ENCODE measurements at places on chromosomes 1 and 21.

- no peak overlapping the region for H3K27ac ChIP-seq
- no peaks in the 10 kb centered on the region for H3K27me3 ChIP-seq
- peaks cover 8% of the 10 kb centered on the region for H3K4me1 ChIP-seq
- H3K36me3 ChIP-seq: no peaks in the 10 kb centered on the region
Observed at GRCh38 chr1:94953746-94954145, 26.8 kb upstream of the CNN3 start.

DNA sequence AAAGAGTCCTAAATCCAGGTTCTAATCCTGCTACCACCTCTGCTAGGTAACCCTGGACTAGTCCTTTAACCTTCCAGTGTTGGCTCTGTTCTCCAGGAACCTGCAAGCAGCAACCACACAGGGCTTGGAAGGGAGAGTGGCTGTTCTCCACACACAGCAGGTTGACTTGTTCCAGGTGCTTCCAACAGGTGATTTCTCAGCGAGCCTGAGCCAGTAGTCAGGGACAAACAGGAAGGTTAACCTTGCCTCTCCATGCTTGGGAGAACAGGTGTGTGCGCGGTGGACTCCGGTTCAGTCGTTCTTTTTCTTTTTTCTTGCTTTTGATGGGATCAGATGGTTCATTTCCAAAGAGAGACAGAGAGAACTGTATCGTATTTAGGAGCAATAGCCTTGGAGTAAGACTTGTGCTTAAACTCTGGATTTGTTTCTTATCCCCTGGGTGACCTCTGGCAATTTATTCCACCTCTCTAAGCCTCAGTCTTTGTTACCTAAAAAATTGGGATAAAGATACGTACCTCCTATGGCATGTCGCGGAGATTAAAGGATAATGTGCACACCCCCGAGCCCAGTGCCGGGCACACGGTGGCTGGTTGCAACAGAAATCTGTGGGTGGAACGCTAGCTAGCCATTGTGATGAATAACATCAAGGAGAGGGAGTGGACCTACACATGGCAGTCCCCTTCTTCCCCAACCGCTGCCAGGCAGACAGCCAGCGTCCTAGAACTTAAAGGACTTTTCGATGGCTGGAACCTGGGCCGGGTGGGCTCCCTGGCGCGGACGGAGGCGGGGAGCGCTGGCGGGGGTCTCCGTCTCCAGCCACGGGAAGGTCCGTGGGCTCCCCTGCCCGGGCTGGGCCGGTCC is 583 bp upstream of the CACHD1 start:
- no peak for DNase-seq
- H3K4me1 ChIP-seq: peaks cover 2% of the 10 kb centered on the region
- H3K4me3 ChIP-seq: peak overlapping the region; percentile 89
- H3K36me3 ChIP-seq: no peaks in the 10 kb centered on the region
- no peaks in the 10 kb centered on the region for H3K27me3 ChIP-seq
- H3K27ac ChIP-seq: peak overlapping the region; percentile 72

GRCh38 chr21:37224861-37225839 is 42.0 kb downstream of the VPS26C start:
- H3K4me1 ChIP-seq: peaks cover 2% of the 10 kb centered on the region
- no peak for DNase-seq
- H3K4me3 ChIP-seq: no peak overlapping the region
- no peaks in the 10 kb centered on the region for H3K27me3 ChIP-seq
- H3K36me3 ChIP-seq: peaks cover 46% of the 10 kb centered on the region
- H3K27ac ChIP-seq: no peak overlapping the region

DNA sequence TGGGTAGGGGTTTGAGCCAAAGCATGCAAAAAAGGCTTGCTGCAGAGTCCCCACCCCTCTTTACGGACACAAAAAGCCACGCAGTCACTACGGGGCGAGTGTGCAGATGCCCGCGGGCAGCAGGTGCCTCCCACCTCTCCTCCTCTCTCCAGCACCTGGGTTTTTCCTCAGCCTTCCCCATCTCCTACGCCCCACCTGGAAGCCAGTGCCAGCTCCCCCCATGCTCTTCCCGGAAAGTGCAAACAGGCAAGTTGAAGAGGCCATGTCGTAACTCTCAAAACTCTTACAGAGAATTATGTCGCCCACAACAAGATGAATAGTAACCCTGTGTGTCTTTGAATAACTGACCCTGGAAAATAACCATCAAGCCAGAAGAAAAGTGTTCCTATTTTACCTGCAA is 82.5 kb downstream of the PDE9A start:
- H3K27ac ChIP-seq: no peak overlapping the region
- H3K4me3 ChIP-seq: no peak overlapping the region
- no peaks in the 10 kb centered on the region for H3K27me3 ChIP-seq
- H3K36me3 ChIP-seq: no peaks in the 10 kb centered on the region

GRCh38 chr1:182087719-182088350 is 26.3 kb upstream of the ZNF648 start:
- no peak for DNase-seq
- no peak overlapping the region for H3K27ac ChIP-seq
- H3K4me1 ChIP-seq: peaks cover 5% of the 10 kb centered on the region

DNA sequence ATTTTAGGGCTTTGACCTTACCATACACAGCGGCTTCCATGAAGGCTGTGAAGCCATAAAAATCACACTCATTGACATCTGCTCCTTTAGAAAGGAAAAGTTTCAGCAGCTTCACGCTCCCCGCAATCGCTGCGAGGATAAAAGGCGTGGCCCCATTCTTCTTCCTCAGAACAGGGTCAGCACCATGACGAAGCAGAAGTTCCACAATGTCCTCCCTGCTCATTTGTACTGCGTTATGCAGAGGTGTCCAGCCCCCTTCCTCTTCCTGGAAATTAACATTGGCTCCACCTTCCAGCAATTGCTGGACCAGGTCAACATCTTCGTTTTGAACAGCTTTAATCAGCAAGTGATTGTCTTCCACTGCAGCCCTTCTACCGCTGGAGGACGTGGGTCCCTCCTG is 2.7 kb downstream of the RNASEL start:
- no peak overlapping the region for H3K4me3 ChIP-seq
- H3K27ac ChIP-seq: no peak overlapping the region
- no peak for DNase-seq
- H3K36me3 ChIP-seq: peaks cover 10% of the 10 kb centered on the region
- H3K27me3 ChIP-seq: no peaks in the 10 kb centered on the region
- H3K4me1 ChIP-seq: peaks cover 12% of the 10 kb centered on the region

- no peak overlapping the region for H3K4me3 ChIP-seq
- no peaks in the 10 kb centered on the region for H3K36me3 ChIP-seq
- no peak overlapping the region for H3K27ac ChIP-seq
- no peaks in the 10 kb centered on the region for H3K4me1 ChIP-seq
Observed at GRCh38 chr1:152795686-152796085, 835 bp upstream of the LCE1D start.

DNA sequence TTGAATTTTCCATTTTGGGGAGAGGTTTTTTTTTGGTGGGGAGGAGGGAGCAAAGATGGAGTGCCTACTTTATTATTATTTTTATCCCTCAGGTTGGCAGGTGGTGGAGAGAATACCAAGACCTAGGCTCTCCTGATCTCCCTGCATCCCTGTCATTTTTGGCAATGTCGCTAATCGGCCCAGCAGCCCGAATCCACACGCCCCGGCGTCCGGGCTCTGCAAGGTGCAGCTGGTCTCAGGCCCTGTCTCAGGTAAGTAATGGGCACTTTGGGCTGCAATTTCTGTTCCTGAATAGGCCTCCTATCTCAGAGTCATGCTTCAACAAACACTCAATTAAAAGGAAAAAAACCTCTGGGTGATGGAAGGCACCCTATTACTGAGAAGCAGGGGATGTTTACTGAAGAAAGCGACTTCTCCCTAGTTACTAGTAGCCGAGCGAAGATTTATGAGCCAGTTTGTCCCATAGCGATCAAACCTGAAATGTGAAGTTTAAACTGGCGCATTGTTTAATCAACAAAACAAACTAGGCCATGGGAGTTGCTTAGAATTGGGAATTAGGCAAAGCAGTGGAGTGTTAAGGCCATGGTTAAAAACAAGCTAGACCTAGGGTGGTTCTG is 137.8 kb downstream of the RWDD3 start:
- H3K36me3 ChIP-seq: no peaks in the 10 kb centered on the region
- H3K27me3 ChIP-seq: no peaks in the 10 kb centered on the region
- no peak overlapping the region for H3K4me3 ChIP-seq

- peak overlapping the region; percentile 85 for H3K4me3 ChIP-seq
- H3K27me3 ChIP-seq: no peaks in the 10 kb centered on the region
- H3K36me3 ChIP-seq: no peaks in the 10 kb centered on the region
- peak overlapping the region; percentile 98 for H3K27ac ChIP-seq
- peaks cover 42% of the 10 kb centered on the region for H3K4me1 ChIP-seq
- DNase-seq: no peak
Observed at GRCh38 chr1:32816676-32817158, 441 bp downstream of the YARS1 start.

DNA sequence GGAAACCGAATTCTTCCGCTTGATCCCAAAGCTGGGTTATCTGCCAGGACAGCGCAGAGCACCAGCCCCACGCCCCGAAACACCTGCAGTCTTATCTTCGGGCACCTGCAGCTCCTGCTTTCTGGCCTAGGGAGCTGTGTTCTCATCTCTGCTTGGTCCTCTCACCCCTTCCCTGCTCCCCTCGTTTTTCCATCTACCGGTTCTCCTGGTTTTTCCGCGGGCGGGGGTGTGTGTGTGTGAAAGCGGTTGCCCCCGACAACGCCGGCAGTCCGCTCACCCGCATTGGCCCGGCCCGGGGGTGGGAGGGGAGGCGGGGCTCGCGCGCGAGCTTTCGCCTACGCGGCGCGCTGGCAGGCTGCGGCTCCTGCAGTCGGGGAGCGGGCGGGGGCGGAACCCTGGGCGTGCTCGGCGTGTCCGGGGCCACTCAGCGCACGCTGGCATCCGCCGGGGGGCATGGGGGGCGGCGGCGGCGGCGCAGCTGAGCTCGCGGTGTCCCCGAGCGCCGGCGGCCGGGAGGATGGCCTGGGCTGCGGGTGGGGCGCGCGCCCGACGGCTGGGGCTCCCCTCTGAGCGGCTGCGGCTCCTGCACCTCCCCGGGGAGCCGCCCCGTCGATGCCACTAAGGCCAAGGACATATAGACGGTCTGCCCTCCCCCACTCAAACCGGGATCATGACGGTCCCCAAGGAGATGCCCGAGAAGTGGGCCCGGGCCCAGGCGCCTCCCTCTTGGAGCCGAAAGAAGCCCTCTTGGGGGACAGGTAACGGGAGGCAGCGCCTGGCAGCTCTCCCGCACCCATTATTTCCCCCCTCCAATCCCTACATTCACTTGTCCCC is 3.2 kb downstream of the ATP8B2 start:
- H3K27me3 ChIP-seq: no peaks in the 10 kb centered on the region
- DNase-seq: peak; percentile 53

GRCh38 chr1:241424480-241424971 is 67.5 kb upstream of the RGS7 start:
- H3K4me1 ChIP-seq: no peaks in the 10 kb centered on the region
- peak overlapping the region; percentile 58 for H3K4me3 ChIP-seq
- no peaks in the 10 kb centered on the region for H3K36me3 ChIP-seq
- no peak for DNase-seq
- no peak overlapping the region for H3K27ac ChIP-seq
- H3K27me3 ChIP-seq: no peaks in the 10 kb centered on the region

GRCh38 chr1:22133247-22133930 is 9.5 kb downstream of the WNT4 start:
- no peak overlapping the region for H3K4me3 ChIP-seq
- no peaks in the 10 kb centered on the region for H3K36me3 ChIP-seq
- H3K27ac ChIP-seq: no peak overlapping the region
- H3K27me3 ChIP-seq: no peaks in the 10 kb centered on the region
- DNase-seq: no peak
- peaks cover 13% of the 10 kb centered on the region for H3K4me1 ChIP-seq

GRCh38 chr1:202004711-202005110 is 5.7 kb upstream of the ELF3 start:
- no peaks in the 10 kb centered on the region for H3K27me3 ChIP-seq
- H3K36me3 ChIP-seq: peaks cover 26% of the 10 kb centered on the region
- no peak overlapping the region for H3K27ac ChIP-seq
- no peak for DNase-seq
- H3K4me1 ChIP-seq: no peaks in the 10 kb centered on the region

DNA sequence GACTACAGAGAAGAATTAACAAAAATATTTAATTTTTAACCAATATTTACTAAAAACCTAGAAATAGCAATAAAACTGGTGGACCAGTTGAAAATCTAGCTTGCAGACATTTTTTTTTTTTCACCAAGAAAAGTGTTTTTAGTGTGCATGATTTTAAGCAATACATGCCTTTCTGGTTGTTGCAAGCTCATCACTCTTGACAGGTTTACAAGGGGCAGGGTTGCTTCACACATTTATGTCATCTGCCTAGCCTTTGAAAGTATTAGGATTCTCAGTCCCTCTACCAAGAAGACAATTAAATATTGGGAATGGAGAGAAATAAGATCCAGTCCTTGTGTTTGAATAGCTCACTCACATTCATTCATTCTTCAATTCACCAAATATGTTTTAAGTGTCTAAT is 53.8 kb upstream of the LYPLAL1 start:
- H3K4me3 ChIP-seq: no peak overlapping the region
- H3K27ac ChIP-seq: no peak overlapping the region
- DNase-seq: no peak
- no peaks in the 10 kb centered on the region for H3K36me3 ChIP-seq
- H3K4me1 ChIP-seq: peaks cover 7% of the 10 kb centered on the region

- H3K27ac ChIP-seq: no peak overlapping the region
- no peak overlapping the region for H3K4me3 ChIP-seq
Observed at GRCh38 chr1:199102239-199102638, 463.4 kb downstream of the PTPRC start.

- DNase-seq: no peak
- H3K27ac ChIP-seq: no peak overlapping the region
Observed at GRCh38 chr1:180849031-180849775, 63.5 kb upstream of the KIAA1614 start.

All from thoracic aorta (tissue), 2 donors.